ENCODE measurements at places on chromosomes 13 and 19.

GRCh38 chr13:85509512-85509911, 289.7 kb downstream of the SLITRK6 start:
- no peak for DNase-seq

GRCh38 chr19:57633832-57634131, 814 bp downstream of the ZNF211 start:
- no peak for DNase-seq

GRCh38 chr13:97549201-97549600, 115.2 kb downstream of the RAP2A start:
- DNase-seq, result no peak

DNA sequence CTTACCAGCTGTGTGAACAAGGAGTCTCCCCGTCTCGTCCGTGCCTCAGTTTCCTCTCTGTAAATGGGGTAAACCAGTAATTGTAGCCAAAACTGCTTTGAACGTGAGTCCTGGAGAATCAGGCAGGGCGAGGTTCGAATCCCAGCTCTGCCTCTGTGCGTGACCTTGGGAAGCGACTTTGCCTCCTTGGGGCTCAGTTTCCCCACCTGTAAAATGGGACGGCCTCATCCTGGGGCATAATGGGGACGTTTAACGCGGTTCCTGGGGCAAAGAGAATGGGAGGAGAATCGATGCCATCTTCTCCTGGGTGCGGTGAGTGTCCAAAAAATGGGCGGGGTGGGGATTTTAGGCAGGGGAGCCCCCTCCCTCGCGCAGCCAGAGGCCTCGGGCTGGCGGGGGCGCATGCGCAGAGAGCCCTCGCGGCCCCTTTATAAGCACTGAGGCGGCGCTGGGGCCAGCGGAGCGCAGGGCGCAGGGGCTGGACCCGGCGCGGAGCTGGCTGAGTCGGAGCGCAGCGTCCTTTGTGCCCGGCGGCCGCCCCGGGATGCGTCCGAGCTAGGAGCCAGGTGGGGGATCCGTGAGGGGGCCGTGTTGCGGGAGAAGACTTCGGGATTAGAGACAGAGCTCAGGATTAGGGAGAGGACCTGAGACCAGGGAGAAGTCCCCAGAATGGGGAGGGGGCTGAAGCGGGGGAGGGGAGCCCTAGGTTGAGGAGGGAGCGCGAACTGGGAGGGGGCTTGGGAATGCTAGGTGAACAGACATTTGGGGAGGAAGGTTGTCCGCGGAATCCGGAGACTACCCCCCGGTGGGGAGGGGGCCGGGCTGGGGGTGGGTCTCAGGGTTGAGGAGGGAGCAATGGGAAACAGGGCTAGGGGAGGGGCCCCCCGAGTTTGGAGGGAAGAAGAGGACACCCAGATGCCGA, at the start of gene NCAN:
TSS of gene NCAN (plus strand) at position 460 of the 922 bp plus-strand sequence. CDS start 4,996 bp downstream, outside the sequence.
- DNase-seq, result no peak

- no peak for DNase-seq
These were observed 88.0 kb downstream of the PCCA start for GRCh38 chr13:100176801-100177400.

- DNase-seq, result no peak
These were observed 657.4 kb upstream of the ATXN8OS start for GRCh38 chr13:69450245-69450644.

- DNase-seq, result no peak
These were observed 122.7 kb downstream of the TBC1D4 start for GRCh38 chr13:75359266-75359665.
